ENCODE measurements at places on chromosomes 11 and 22.

DNA sequence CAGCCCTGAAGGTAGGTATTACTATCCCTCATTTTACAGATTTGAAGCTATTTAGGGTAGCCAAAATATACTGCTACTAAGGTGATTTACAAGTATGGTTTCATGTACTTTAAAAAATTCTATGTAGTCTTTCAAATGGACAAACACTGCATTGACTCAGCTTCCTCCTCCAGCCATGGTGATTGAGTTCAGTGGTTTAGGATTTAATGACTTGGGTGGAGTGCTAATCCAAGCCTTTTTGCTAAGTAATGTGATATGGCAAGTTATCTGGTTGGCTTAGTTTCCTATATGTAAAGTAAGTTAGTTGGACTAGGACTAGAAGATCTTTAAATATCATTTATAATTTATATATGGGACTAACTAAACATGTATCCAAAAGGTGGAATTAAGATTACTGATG, 77.9 kb downstream of the ARHGAP20 start:
- no peak for DNase-seq

DNA sequence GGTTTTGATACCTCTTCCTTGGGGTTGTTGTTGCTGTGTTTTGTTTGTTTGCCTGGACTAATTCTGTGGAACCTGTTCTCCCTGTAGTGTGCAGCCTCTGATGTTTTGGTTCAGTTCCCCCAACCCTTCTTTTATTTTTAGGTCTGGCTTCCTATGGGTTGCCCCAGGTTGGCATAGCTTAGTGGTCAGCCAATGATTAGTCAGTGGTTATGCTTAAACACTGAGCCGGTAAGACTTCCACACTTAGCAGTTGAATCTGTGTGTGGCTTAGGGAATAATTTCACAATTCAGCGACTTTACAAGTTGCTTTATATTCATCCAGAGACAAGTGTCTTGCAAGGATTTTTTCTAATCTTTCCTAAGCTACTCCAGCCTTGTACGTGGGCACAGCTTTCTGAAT, 78.6 kb upstream of the CLPB start:
- DNase-seq, result no peak

GRCh38 chr11:96149743-96150555, 193.0 kb downstream of the MAML2 start:
- no peak for DNase-seq

DNA sequence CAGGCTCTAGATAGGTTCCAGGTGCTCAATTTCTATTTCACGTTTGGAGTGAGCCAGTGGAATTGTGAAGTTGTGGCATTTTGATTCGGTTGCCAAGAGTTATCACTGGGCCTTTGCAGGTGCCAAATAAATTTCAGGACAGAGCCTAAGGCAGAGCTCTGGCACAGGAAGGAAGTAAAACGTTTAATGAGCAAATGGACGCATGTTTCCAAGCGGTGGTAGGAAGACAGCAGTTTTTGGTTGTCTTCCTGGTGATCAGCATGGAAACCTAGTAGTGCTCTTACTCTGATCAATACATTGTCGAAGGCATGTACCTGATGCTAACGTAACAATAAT, 452 bp downstream of the BIRC3 start:
- DNase-seq, result no peak

GRCh38 chr11:121417055-121417551, 35.0 kb upstream of the SORL1 start:
- no peak for DNase-seq

DNA sequence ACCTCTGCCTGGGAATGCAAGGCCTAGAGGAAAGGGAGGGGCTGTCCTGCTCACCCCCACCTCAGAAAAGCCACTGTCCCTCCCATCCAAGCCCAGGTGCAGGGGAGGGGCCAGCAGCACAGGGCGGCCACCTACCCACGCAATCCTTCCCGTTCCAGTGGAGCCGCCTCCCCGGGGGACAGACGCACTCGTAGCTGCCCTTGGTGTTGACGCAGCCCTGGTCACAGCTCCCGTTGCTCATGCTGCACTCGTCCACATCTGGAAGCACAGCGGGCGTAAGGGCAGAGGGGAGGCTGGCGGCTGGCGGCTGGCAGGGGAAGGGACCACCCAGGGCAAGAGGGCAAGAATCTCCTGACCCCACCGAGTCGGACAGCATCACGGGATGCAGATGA, 40.3 kb upstream of the TTLL12 start:
- DNase-seq, result no peak
